ENCODE measurements at places on chromosomes 4 and X.
A peak's percentile ranks its signal among the peaks of the same experiment; 100 is the strongest.

GRCh38 chr4:116070283-116070682 is 956.9 kb upstream of the NDST4 start:
- DNase-seq = no peak

DNA sequence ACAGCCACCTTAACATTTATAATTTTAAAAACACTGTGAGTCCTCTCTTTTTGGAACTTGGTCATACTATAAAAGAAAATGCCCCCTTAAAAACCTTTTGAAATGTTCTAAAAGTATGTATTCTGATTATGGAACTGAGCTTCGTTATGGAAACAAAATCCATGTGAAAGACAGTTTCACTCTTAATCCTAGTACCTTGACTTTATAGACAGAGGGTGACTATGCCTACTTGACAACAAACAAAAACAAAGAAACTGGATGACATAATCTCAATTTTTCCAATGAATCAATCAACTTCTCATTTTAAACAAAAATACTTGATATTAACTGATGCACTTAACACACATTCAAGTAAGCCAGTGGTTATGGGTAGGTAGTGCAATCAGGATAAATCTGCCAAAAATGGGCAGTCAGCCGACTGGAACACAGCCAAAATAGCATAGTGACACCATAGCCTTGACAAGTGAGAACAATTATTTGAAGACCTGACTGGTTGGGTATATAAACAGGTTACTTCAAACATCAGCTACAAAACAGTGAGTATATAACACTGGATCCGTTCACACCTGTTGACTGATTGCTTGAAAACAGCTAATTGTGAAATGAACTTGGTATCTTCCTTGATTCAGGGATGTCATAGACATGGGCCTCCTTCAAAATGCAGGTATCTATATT is 265.5 kb downstream of the PPP3CA start:
- DNase-seq = no peak

- DNase-seq = no peak
Measured at GRCh38 chr4:119510395-119511149, 118.0 kb downstream of the PDE5A start.

DNA sequence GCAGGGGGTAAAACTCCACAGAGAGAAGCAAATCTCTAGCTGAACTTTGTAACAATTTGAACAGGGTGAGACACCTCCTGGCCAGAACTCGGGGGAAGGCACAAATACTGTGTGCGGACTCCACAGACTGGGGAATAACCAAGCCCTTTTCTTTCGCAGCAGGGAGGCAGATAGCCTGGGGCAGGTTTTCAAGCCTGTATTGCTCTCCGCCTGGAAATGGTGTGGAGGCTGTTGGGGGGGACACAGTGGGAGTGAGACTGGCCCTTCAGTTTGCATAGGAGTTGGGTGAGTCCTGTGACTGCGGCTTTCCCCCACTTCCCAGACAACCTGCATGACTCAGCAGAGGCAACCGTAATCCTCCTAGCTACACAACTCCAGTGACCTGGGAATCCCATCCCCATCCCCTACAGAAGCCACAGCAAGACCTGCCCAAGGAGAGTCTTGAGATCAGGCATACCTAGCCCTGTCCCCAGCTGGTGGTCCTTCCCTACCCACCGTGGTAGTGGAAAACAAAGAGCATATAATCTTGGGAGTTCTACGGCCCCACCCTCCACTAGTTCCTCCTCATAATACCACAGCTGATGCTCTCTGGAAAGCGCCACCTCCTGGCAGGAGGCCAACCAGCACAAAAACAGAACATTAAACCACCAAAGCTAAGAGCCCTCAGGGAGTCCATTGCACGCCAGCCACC is 12.9 kb upstream of the SMPX start:
- DNase-seq = no peak

DNA sequence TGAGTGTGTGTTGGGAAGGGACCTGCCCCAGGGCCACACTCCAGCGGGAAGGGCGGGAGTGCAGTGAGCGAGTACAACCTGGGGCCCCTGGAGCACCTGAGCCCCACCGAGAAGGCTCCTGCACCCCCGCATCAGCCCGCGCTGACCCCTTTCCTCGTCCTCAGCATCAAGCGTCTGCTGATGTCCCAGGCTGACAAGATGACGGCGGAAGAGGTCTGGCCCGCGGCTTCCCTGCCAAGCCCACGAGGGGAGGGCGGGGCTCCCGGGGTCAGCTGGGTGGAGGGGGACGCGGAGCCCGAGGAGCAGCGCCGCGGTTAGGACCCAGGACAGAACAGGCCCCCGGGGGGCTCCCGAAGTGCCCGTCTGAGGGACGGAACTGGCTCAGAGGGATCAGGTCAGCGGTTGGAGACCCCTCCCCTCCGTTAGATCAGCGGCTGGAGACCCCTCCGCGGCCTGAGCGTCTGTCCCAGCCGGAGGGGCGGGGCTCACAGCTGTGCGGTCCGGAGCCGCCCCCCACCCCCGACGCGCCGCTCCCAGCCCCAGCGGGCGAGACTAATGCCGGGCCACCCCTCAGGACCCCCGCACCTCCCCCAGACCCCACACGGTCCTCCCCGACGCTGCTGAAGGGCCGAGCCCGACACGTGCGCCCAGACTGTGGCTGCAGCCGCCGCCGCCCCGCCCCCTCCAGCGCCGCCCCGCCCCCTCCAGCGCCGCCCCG is 6.7 kb downstream of the MYL5 start:
- DNase-seq = peak; percentile 64

DNA sequence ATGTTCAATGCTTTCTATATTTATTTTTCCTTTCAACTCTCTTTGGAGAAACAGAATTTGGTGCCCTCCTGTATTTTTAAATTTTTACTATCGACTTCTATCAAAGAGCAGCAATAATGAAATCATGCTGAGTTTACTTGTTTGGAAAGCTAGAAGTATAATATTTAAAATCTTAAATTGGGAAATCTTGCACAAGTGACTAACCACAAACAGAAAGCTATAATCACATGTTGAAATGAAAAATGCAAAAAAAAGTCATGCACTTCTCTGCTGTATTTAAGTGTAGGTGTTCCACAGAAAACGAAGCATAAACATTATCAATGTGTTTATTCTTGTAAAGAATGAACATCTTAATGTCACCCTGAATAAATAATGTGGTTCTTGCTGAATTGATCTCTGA is 306.1 kb downstream of the PCDH18 start:
- no peak for DNase-seq

DNA sequence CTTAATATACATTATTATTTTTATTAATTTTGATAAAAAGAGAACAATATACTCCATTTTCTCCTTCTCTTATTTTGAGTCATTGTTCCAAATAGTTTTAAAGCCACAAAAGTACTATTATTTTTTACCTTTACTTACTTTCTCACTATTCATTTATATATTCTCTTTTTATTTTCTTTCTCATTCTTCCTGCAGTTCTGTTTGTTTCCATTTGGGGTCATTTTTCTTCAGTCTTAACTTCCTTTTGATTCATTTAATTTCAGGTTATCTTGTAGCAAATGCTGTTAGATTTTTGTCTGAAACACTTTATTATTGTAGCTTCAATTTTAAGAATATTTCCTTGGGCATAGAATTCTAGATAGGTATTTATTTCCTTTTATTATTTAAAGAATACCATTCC is 438.6 kb upstream of the EPHA5 start:
- no peak for DNase-seq

DNA sequence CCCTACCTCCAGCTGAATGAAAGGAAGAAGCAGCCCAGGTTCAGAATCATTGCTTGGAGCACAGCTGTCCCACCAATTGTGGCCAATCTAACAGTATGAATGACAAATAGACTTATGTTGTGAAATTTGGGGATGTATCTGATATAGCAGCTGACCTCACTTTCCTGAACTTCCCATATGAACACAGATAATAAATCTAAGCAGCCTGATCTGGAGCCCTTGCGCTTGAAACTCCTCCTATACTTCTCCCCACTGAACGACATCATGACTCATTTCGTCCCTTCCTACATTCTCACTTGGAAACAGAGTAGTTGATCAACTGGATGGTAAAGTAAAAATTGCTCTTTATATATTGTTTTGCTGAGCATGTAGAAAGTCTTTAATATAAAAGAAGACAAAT is 24.2 kb upstream of the AMELX start:
- no peak for DNase-seq

- DNase-seq = peak; percentile 61
Measured at GRCh38 chrX:155612312-155613224, at the start of gene TMLHE. Gene TMLHE (minus strand): TSS chrX:155612952. CDS start chrX:155545276, 67,676 bp downstream.

- no peak for DNase-seq
Measured at GRCh38 chr4:169241464-169241863, 29.3 kb downstream of the SH3RF1 start.

- no peak for DNase-seq
Measured at GRCh38 chr4:161314371-161314770, 849.4 kb downstream of the FSTL5 start.

- DNase-seq = no peak
Measured at GRCh38 chrX:153941336-153942252, 2.8 kb downstream of the RENBP start.

- no peak for DNase-seq
Measured at GRCh38 chr4:119113033-119113655, 22.5 kb upstream of the MYOZ2 start.

GRCh38 chr4:87345139-87345538 is 22.5 kb upstream of the HSD17B13 start:
- DNase-seq = no peak

- DNase-seq = no peak
Measured at GRCh38 chr4:99825272-99825671, 8.6 kb downstream of the DAPP1 start.

DNA sequence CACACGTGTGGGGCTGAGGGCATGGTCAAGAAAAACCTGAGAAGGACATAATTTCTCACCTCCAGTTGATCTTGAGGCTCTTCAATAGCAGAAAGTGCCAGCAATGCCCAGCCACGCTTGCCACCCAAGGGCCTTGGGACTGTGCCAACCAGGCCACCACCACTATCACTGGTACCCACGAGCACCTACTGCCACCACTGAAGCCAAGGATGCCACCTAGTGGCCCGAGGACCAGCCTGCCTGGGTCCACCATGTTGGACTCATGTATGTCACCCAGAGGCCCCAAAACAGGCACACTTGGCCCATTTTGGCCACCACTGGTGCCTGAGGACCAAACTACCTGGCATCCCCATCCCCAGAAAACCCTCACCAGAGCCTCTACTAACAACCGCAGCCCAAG is 191.8 kb downstream of the ADAM29 start:
- DNase-seq = no peak

DNA sequence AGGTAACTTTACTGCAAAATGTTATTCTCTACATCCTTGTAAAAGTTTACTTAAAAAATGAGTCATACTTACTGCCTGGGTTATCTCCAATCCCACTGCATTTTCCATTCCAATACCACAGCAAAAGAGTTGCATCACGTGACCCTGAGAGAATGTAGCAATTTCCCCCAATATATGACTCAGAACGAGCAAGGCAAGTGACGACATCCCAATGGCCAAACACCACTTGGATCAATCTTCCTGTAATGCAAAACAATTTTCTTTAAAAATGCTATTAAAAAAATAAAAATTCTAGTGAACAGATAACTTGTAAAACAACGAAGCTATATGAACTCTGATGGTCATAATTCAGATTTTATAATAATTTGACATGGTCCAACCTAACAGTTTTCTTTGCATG is 224.3 kb downstream of the DCLK2 start:
- no peak for DNase-seq

DNA sequence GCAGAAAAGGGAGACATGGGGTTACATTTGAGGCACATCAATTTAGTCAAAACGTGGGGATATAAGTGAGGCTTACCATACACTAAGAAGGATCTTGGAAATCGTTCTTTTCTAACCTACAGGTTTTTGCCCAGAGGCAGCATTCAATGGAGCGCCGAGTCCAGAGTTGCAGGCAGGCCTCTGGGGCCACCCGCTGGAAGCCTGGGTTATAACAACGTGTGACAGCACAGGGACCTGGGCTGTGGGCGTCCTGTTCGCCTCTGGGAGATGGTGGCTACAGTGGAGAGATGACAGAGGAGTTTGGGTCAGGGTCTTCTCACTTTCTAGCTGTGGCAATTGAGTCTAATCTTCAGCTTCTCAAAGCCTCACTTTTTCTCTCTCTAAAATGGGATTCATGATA is 53.9 kb downstream of the ENPP6 start:
- DNase-seq = no peak

- DNase-seq = no peak
Measured at GRCh38 chrX:11664211-11665167, 1.2 kb downstream of the ARHGAP6 start.

DNA sequence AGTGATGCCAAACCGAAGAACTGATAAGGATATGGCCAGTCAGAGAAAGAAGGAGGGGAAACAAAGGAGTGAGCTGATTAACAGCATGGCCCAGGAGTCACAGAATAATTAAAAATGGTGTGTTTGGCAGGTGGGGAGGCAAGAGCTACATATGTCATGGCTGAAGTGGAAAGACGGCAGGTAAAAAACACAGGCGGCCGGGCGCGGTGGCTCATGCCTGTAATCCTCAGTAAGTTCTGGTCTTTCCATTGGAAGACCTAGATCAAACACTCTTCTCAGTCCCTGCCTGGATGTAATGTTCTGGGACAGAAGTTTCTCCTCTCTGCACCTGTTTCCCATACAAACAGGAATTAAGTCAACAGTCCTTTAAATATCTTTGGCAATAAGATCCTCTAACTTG is 503.9 kb downstream of the STIM2 start:
- no peak for DNase-seq

- no peak for DNase-seq
Measured at GRCh38 chr4:56460085-56460484, 7.3 kb upstream of the SRP72 start.

GRCh38 chr4:42965326-42965725 is 72.8 kb downstream of the GRXCR1 start:
- no peak for DNase-seq

DNA sequence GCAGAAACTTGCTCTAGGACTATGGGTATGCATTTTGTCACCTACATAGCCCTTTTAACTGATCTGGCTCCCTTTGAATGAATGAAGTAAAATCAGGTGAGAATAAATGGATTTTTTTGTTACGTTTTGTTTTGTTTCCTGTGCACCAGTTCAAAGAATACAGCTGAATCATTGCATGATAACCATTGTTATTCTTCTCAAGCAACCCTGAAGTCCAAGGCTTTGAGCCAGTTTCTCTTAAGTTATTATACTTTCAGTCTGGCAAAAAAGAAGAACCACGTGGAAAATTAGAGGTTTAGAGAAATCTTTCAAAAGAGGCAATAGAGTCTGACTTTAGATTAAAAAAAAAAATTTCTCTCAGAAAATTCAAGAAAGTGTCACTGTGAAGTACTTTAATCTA is 398.6 kb upstream of the TECRL start:
- no peak for DNase-seq

GRCh38 chrX:42442745-42443144 is 335.2 kb downstream of the PPP1R2C start:
- DNase-seq = no peak

DNA sequence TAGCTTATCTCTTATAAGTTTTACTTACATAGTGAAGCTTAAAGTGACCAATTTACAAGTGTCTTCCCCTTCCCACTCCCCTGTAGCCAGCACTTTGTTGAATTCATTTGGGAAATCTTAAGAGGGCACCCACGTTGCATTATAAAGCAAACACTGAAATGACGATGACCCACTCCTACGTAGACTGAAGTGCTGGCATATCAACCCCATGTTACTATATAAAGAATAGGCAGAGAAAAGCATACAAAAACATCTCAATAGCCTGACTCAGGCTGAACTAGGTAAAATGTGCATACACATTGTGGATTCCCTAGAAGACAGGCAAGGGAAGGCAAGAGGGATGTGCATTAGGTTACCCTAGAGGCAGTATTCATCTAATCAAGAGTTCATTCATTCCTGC is 313.4 kb downstream of the TENM3 start:
- DNase-seq = no peak

- no peak for DNase-seq
Measured at GRCh38 chr4:87575408-87575807, 32.9 kb upstream of the DSPP start.

All from activated CD4-positive, CD25-positive, alpha-beta regulatory T cell treated with anti-CD3 and anti-CD28 coated beads, Interleukin-2, amount 50 U/mL, for 72 hours (primary cell).